ENCODE measurements at places on chromosomes 12 and 14.

DNA sequence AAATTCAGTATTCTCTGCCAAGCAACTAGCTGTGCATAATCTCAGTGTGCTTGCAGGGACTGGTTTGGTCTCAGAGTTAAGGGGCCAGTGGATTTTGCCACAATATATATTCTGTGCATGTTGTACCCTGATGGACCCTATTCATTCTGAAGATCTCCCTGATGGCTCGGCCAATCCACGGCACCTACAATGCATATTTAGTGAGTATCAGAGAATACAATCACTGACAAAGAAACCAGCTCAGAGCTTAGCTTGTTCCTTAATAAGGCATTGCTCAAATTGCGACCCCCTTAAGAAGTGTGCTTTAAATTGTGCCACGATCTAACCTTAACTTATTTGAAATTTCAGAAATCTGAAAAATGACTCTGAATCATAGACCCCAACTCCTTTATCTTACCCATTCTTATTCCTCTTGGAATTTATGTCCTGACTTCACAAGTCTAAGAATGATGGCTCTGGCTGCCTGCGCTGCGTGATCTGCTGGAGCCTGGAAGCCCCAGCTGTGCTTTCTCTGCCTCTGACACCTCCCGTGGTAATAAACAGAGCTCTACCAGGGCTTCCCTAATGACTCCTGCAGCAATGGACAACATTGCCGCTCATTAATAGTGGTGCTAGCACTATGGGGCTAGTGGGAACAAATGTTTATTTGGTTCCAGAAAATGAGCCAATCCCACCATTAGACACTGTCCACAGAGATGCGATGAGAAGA lies 9.0 kb upstream of the DCAF4 start:
- no peak for DNase-seq

DNA sequence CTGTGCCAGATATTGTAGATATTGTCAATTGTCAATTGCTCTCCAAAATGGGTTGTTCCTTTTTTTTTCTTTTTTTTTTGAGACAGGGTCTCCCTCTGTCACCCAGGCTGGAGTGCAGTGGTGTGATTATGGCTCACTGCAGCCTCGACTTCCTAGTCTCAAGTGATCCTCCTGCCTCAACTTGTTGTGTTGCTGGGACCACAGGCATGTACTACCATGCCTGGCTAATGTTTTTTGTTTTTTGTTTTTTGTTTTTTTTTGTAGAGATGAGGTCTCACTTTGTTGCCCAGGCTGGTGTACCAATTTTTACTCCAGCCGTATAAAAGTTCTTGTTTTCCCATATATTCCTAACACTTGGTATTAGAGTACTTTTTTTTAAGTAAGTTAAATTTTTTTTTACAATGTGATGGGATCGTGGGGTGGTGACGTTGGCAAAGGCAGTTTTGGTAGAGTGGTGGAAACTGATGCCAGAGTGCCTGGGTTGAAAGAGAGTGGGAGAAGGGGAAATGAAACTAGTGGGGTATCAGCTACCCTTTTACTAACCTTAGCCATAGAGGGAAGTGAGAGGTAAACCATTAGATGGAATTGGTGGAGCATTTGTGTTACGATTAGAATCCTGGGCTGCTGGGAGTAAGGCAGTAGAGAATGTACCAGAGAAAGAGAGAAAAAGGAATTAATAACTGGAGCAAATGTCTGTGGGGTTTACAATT lies 33.0 kb upstream of the CFAP54 start:
- DNase-seq: no peak

DNA sequence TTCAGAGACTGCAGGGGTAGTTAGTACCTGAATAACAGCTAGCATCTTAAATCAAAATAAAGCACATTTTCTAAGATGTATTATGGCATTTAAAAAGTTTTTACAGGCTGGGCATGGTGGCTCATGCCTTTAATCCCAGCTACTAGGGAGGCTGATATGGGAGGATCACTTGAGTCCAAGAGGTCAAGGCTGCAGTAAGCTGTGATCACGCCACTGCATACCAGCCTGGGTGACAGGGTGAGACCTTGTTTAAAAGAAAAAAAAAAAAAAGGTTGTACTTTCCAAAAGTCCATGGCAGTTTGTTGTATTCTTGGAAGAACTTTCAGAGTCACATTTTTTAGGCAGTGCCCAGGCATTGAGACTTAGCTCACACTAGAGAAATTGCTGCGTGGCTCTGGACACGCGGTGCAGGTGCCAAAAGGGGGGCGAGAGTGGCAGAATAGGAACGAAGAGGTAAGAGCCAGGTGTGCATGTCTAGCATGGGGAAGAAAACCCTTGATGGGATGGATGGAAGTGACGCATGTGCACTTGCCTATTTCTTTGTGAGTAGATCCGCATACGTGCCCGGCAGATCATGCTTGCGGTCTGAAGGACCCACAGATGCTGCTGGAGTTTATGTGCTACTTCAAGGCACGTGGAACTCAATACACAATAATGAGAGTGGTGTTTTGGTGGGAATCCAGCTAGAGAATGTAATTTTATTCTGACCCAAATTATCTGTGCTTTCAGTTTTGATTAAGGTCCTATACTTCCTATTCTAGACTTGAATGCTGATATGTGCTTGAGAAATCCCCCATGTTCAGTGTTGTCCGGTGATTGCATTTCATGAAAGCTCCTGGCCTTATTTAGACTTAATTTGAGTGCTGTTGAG lies 11.9 kb downstream of the ANKRD13A start:
- no peak for DNase-seq

GRCh38 chr14:54322701-54323337 lies 74.0 kb upstream of the CDKN3 start:
- no peak for DNase-seq

GRCh38 chr12:124211753-124212152 lies 83.1 kb upstream of the RFLNA start:
- DNase-seq: no peak

- DNase-seq: no peak
These were observed 737 bp upstream of the TEX52 start for GRCh38 chr12:2857576-2857975.

DNA sequence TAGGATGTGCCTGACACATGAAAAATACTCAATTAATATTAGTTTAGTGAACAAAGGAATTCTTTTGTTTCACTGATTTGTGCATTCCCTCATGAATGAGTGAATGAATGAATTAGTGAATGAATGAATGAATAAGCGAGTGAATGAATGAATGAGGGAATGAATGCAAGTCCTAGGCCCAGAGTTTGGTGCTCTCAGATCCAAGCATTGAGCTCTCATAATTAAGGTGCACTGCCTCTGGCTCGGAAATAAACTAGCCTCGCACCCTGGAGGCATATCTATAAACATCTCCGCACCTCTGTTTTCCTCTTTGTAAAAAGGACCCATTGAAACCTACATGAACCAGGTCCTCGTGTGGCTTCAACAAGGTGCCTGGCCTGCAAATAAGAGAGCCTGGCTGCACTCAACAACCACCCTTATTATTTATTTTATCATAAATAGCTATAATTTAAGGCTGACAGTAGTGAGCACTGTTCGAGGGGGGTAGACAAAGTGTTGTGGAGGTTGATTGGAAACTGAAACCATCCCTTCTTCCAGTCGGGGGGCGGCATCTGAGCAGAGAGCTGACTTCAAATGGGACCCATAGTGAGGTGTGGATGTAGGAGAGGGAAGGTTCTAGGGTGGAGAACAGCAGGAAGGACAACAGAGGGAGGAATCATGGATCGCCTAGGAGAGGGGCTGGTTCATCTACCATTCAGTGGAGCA lies 316.8 kb downstream of the BCL11B start:
- no peak for DNase-seq

DNA sequence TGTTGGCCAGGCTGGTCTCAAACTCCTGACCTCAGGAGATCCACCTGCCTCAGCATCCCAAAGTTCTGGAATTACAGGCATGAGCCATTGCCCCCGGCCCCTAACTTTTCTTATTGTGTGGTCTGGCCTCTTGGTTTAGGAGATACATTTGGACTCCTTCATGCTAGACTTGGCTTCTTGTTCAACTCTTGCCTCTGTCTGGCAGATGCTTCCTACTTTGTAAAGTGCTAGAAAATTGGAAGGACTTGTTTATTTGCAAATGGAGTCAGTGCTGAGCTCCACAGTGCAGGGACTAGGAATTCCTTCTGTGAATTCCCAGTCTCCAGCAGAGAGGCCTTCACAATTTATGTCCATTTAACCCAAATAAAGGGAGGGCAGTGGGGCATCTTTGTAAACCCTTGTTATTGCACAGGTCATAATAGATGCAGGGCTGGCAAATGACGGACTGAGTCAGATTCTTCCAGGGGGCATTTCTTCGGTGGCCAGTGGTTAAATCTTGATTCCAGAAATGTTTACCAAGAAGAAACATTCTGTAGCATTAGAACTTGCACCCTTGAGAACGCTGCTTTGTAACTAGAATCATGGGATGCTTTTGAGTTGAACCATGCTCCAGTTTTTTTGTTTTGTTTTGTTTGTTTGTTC lies 73.8 kb upstream of the TBX3 start:
- no peak for DNase-seq

GRCh38 chr12:111761099-111761498 lies 5.6 kb upstream of the ALDH2 start:
- no peak for DNase-seq

- no peak for DNase-seq
These were observed 635 bp downstream of the LTA4H start for GRCh38 chr12:96034621-96035282.

DNA sequence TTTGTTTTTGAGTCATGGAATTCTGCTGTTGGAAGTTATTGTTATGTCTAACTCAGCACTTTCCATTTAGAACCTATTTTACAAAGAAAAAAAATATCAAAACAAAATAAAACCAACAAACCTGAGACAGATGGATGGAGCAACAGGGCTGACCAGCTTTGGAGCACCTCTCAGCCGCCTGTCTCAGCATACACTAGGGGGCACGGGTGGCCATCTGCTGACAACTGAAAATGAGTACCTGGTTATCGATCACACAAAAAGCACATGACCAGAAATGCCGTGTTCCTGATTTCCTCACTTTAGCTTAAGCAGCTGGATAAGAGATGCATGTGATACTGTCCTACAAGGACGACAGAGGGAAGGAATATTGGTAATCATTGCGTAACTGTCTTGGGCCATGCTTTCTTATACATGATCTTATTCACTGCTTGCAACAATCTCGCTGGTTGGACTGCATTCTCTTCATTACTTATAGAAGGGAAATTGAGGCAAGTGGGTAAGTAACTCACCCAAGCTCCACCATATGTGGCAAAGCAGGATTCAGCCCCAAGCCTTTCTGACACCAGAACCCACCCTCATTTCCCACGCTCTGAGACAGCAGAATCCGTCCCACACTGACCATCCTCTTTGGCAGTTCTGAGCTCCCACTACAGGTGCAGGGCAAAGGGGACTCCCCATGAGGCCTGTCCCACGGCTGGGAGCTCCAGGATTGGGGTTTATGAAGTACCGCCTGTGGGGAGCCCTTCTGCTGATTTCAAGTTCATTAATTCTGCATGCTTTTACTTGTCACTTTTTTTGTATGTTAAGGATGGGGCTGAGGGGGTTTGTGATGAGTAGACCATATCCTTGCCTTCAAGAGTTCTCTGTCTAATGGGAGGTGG lies 43.5 kb downstream of the C14orf132 start:
- DNase-seq: no peak

- no peak for DNase-seq
These were observed 166.5 kb downstream of the PHETA1 start for GRCh38 chr12:111202237-111202915.

DNA sequence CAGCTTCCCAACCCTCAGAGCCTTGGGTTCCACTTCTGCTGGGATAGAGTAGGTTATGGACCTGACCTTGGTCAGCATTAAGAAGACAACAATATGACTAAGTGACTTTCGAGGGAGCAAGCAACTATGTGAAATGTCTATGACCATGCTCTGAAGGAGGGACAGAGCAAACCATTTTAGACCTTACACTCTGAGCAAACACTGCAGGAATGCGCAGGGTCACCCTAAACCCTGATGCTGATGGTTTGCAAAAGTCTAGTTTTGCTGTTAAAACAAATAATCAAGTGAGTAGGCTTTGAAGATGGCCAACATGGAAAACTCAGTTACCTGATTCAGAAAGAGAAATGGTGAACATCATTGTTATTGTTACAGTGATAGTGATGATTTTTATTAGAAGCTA lies 8.7 kb downstream of the ZCCHC8 start:
- DNase-seq: no peak

DNA sequence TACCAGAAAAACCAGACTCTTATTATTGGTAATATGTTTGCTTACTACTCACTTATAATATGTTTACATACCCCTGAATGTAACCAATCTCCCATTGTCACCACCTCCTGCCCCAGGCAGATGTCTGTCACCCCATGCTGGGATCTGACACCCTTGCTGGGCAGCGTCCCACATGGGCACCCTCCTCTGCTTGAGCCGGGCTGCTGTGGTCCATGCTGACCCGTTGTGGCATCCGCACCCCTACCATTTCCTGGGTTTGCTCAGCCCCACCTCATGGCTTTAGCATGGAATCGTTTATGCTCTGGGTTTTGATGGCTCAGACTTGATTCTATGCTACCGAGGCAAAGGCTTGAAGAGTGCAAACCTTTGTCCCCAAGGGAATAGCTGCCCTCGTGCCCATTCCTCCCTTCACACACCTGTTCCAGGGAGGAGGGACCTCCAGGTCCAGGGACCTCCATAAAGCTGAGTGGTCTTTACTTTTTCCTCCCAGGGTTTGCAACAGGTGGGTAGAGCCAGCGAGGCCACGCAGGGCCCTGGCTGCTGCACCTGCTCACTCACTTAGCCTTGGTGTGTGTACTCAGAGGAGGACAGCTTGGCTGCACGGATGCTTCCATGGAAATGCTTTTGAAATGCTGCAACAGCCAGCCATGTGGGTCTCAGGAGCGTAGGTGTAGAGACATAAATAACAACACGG lies 68.7 kb downstream of the PRMT8 start:
- DNase-seq: no peak

GRCh38 chr12:6553051-6553868 lies 2.6 kb downstream of the IFFO1 start:
- no peak for DNase-seq

GRCh38 chr12:99271071-99271470 lies 376.5 kb upstream of the GARIN6 start:
- DNase-seq: no peak

- DNase-seq: no peak
These were observed 144.6 kb upstream of the MYL2 start for GRCh38 chr12:111064982-111065381.

DNA sequence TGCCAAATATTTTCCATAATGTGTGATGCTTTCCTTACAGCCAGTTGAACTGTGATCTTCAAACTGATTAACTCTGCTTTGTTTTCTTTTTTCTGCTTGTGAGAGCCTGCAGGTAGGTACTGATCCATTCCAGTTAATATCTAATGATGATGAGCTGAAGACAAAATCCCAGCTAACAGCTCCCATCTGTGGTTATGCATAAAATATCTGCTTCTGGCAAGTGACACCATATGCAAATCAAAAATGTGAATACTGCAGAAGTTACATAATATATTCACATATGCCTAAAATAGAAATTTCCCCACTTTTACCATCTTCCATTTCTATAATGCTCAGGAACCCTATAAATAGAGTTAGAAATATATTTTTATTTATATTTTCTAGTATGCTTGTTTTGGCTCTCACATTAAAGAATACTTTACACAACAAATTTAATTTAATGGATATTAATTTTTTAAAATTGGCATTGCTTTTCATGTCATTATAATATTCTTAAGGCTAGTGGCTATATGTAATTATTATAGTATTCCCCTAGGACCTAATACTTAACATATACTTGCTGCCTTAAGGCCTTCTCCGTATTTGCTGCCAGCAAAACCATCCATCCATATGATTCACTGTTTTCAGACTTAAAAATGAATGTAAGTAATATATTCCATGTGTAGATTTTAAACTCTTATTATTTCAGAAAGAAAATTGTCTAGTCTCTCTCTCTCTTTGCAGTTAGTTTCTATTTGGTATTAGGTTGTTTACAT lies 83.8 kb downstream of the CCER1 start:
- no peak for DNase-seq

- DNase-seq: no peak
These were observed 22.0 kb downstream of the CD9 start for GRCh38 chr12:6222078-6222654.
